ENCODE measurements at places on chromosomes 5 and 9.

- DNase-seq = no peak
These were observed 327.8 kb downstream of the TMEM167A start for GRCh38 chr5:82749461-82749820.

DNA sequence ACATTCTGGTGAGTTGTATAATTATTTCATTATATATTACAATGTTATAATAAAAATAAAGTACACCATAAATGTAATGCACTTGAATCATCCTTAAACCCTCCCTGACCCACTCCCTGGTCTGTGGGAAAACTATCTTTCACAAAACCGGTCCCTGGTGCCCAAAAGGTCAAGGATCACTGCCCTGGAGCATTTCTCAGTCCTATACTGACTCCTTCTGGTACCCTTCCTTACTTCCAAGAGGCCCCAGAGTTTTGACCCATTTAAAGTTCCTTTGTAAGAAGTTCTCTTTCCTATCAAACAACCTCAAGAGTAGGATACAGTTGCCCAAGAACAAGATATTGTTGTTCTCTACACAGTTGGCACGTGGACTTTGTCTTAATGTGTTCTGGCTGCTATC is 88.9 kb upstream of the TRPM3 start:
- no peak for DNase-seq

DNA sequence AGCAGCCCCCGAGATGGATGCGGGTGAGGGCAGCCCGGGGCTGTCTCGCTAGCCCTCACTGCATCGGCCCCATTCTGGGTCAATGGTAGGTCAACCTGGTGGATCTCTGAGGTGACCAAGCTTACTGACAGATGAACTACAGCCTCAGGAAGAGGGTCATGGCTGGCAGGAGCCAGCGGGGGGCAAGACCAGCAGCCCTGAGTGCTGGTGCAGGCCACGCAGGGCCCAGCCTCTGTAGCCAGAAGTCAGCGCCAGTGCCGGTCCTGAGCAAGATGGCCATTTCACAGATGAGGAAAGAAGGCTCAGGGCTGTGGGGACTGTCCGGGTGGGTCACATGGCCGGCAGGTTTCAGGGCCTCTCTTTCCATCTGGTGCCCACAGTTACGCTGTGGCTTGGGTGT is 5.1 kb upstream of the DBH start:
- no peak for DNase-seq

DNA sequence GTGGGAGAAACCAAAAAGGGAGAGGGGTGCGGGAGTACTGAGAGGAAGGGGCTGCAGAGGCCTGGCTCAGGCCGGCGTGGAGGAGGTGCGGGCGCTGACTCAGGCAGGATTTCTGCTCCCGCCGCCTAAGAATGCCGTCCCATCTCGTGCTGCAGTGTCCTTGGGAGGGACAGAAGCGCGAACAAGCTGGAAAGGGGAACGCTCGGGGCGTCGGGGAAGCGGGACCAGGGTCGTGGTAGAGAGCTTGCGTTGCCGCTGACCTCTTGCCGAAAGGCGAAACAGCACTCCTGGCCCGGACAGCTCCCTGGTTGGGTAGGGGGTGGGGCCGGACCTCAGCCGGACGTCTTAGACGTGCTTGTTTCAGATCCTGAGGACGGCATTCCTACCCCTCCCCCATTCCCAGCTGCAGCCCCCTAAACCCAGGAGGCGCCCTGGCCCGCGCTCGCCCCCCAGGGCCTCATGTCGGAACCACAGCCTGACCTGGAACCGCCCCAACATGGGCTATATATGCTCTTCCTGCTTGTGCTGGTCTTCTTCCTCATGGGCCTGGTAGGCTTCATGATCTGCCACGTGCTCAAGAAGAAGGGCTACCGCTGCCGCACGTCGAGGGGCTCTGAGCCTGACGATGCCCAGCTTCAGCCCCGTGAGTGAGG is 1.1 kb downstream of the RELL2 start:
- DNase-seq = peak; percentile 49
